Esophagus mucosa (tissue), 1 donor: ENCODE measurements at places on chromosomes 5 and 9.

- peak; percentile 75 for ATAC-seq
These were observed at the start of gene SH3RF2 for GRCh38 chr5:145936401-145937131. SH3RF2 (plus strand) TSS chr5:145936578; CDS start chr5:145937929, 1,351 bp downstream.

DNA sequence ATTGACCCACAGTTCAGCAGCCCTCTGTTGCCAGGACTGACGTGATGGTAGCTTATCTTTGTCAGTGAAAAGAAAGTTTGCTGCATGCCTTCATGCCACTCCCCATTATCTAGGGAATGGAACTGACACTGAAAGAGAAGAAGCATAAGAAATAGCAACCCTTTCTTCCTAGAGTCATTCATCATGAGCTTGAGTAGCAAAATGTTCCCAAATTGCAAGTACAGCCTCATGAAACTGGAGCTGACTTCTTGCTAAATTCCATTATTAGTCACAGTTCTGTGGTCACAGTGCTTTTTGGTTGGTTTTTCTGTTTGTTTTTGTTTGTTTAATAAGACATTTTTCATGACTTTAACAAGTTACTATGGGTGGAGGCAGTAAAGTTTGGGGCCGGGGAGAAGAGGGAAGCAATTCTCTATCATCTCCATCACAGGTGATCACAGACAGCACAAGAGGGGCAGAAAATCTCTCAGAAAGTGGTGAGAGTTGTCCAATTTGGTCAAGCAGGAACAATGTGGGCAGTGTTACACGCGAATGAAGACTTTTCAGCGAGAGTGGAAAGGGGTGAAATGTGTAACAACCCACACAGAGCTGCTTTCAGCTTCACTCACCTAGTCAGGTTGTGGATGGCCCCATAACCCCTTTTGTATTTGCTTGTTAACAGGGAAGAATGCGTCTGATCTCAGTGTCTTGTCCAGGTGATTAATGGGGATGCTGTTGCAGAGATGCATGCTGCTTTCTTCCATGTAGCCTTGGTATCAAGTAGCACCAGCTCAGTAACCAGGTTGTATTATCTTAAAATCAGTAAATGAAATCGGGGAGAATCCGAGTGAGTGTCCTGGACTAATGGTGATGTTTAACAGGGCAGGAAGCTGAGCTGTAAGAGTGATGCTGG is 440.4 kb downstream of the DMRT2 start:
- no peak for ATAC-seq

- no peak for ATAC-seq
These were observed 104.3 kb downstream of the ZNF608 start for GRCh38 chr5:124642151-124642550.

DNA sequence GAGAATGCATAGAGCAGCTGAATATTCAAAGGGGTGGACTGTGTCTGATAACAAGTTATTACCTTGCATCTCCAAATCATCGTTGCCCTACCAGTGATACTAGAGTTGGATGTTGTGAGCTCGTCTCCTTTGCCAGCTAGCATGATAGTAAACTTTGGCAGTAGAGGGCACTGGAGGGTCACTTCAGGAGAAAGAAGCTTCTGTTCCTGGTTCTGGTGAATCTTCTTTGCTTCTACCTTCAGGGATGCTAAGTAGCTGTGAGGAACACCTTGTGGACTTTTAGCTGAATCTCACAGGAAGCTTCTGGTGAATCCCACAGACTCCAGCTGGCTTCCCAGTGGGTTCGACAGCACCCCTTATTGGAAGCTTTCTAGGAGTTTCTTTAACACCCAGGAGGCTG is 626.6 kb upstream of the SGCD start:
- no peak for ATAC-seq

GRCh38 chr5:50691399-50692016 is 25.1 kb downstream of the PARP8 start:
- no peak for ATAC-seq

GRCh38 chr9:133944746-133945135 is 47.4 kb downstream of the VAV2 start:
- peak; percentile 93 for ATAC-seq

- no peak for ATAC-seq
These were observed 575.8 kb downstream of the TLE1 start for GRCh38 chr9:81113453-81114124.

DNA sequence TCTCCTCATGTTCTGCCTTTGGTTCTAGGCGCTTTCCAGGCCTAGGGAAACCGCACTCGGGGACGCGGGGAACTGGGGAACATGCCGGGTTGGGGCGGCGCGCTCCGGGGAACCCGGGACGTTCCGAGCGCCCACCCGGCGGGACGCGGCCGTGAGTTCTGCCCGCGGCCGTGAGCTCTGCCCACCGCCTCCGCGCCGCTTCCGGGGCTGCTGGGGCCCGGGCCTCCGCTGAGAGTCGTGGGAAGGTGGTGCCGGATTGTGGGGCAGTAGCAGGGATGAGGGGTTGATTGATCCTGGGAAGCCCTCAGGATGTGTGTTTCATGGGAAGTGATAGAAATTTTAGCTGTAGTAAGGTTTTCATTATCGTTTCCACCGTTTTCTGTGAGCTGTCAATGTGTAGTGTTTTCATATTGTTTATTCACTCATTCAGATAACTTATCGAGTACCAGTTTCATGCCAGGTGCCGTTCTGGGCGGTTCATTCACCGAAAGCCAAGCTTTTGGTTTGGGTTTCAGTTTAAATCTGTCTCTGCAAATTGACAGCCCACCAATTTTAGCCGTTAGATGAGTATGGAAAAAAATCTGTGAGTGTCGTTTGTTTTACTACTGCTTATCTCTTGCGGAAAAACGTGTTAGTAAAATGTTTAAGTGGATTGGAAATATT is 657 bp downstream of the MTRR start:
- peak; percentile 34 for ATAC-seq
